SHP77 treated with DMSO at 0.1 percent for 48 hours (cell line): ENCODE measurements at places on chromosomes 5 and 9.

- no peak for DNase-seq
Observed at GRCh38 chr5:96143450-96143849, 181.8 kb upstream of the ELL2 start.

DNA sequence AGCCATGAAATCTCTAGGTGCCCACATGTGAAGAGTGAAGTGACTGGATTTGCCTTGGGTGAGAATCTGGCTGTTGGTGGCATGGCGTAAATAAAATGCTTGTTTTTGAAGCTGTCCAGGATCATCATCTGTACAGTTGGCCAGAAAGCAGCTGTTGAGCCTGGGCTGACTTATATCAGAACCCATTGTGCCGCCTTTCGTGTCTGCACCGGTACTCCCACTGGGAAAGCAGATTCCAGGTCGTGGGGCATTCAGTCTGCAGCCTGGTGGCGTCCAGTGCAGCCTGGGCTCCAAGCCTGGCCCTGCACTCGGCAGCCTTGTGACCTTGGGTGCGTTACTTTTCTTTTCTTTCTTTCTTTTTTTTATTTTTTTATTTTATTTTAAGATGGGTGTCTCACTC is 27.8 kb downstream of the PRRC2B start:
- DNase-seq: no peak

DNA sequence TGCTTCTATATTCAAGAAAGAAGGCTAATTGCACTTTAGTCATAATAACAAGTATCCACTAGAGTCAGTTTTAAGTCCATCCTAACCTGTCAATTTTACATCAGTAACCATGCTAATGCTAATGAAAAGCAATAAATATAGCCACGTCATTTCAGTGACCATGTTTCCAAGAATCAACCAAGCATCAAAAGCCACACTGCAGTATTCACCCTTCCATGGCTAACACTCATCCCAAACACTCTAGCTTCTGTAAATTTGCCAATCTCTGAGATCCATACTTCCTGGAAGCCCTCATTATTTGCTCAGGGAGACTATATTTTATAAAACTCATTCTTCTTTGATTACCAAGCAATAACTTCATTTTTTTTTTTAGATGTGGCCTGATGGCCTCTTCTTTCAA is 712.0 kb downstream of the CETN3 start:
- DNase-seq: peak; percentile 27

GRCh38 chr9:84305497-84306131 is 34.9 kb downstream of the SLC28A3 start:
- no peak for DNase-seq

- peak; percentile 68 for DNase-seq
Observed at GRCh38 chr9:95316794-95317118, 753 bp downstream of the FANCC start.

DNA sequence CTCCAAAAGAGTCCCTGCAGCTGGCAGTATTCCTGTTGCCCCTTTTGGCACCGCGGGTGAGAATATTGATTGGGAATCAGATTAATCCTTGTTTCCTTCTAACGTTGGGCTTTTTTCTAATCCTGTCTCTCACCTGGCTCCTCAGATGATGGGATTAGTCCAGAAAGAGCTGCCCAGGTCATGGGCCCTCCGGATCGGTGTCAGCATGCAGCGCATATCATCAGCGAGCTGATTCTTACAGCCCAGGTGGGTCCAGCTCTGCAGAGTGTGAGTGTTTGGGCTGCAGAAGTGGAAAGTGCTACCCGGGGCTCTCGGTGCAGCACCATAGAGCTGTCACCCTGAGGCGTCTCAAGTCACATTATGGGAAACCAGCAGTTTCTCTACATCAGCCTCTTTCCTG is 40.9 kb upstream of the PRDM12 start:
- no peak for DNase-seq

DNA sequence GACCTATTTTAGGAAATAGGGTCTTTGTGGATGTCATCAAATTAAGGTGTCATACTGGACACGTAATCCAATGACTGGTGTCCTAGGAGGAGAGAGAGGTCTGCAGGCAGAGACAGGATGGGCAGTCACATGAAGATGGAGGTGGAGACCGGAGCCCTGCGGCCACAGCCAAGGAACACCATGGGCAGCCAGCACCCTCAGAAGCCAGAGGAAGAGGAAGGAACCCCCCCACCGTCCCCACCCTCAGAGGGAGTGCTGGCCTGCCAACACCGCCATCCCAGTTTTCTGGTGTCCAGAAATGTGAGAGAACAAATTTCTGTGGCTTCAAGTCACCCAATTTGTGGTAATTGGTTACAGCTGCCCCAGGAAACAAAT is 88.3 kb downstream of the NSUN2 start:
- DNase-seq: no peak

DNA sequence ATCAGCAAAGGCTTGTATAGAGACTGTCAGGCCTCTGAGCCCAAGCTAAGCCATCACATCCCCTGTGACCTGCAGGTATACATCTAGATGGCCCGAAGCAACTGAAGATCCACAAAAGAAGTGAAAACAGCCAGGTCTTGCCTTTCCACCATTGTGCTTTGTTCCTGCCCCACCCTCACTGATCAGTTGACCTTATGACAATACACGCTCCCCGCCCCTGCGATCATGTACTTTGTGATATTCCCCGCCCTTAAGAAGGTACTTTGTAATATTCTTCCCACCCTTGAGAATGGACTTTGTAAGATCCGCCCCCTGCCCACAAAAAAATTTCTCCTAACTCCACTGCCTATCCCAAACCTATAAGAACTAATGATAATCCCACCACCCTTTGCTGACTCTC is 18.6 kb upstream of the NPM1 start:
- DNase-seq: no peak

GRCh38 chr5:90135779-90136378 is 273.7 kb downstream of the CETN3 start:
- DNase-seq: no peak

- no peak for DNase-seq
Observed at GRCh38 chr9:33676746-33677505, 118.4 kb upstream of the PRSS3 start.

- no peak for DNase-seq
Observed at GRCh38 chr5:171667341-171668096, 118.1 kb upstream of the SMIM23 start.

GRCh38 chr9:131333771-131334628 is 44.5 kb downstream of the PLPP7 start:
- DNase-seq: no peak

GRCh38 chr9:92709954-92710353 is 40.0 kb upstream of the IPPK start:
- DNase-seq: no peak

DNA sequence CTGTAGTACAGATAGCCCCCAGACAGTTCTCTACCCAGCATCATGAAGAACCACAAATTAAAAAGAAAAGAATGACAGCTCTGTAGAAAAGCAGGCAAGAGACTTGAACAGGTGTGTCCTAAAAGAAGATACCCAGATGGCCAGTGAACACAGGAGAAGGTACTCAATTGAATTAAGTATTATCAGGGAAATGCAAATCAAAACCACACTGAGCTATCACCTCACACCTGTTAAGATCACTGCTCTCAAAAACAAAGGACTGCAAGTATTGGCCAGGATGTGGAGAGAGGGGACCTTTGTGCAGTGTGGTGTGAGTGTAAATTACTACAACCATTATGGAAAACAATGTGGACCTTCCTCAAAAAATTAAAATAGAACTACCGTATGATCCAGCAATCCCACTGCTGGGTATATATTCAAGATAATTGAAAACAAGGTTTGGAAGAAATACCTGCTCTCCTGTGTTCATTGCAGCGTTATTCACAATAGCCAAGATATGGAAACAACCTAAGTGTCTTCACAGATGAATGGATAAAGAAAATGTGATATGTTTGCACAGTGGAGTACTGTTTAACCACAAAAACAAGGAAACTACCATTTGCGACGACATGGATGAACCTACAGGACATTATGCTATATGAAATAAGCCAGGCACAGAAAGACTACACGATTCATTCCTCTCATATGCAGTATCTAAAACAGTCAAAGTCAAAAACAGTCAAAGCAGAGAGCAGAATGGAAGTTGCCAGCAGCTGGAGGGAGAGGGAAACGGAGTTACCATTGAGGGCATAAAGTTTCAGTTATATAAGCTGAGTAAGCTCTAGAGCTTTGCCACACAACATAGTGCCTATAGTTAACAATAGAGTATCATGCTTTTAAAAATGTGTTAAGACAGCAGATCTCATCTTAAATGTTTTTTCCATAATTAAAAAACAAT is 102.6 kb downstream of the WNK2 start:
- DNase-seq: no peak

GRCh38 chr5:93748875-93749397 is 7.5 kb upstream of the POU5F2 start:
- DNase-seq: no peak

DNA sequence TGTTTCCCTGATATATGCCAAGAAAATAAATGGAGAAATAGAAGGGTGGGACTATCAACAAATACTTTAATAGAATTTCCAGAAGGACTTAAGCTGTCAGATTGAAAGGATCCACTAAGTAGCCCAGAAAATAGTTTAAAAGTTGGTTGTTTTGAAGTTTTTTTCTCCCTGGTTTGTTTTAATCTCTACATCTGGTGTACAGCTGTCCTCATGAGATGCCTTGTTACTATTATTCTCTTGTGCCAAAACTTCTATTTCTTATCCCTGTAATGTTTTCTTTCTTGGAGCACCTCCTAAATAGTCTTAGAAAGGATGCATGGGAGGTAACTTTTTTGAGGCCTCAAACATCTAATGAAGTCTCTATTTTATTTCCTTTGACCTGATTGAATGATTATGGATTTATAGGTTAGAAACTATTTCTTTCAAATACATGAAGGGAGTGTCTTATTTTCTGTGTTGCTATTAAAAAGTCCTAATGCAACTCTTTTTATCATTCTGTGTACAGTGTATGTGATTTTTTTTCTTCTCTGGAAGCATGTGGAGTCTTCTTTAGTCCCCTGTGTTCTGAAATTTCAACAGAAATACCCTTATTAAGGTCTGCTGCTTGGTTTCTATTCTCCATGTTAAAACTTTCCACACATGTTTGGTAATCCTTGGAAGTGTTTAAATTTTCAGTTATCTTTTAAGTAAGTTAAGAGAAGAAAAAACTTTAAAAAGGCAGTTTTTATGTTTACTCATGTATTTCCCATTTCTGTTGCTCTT is 140.0 kb upstream of the CDKN2B start:
- no peak for DNase-seq

DNA sequence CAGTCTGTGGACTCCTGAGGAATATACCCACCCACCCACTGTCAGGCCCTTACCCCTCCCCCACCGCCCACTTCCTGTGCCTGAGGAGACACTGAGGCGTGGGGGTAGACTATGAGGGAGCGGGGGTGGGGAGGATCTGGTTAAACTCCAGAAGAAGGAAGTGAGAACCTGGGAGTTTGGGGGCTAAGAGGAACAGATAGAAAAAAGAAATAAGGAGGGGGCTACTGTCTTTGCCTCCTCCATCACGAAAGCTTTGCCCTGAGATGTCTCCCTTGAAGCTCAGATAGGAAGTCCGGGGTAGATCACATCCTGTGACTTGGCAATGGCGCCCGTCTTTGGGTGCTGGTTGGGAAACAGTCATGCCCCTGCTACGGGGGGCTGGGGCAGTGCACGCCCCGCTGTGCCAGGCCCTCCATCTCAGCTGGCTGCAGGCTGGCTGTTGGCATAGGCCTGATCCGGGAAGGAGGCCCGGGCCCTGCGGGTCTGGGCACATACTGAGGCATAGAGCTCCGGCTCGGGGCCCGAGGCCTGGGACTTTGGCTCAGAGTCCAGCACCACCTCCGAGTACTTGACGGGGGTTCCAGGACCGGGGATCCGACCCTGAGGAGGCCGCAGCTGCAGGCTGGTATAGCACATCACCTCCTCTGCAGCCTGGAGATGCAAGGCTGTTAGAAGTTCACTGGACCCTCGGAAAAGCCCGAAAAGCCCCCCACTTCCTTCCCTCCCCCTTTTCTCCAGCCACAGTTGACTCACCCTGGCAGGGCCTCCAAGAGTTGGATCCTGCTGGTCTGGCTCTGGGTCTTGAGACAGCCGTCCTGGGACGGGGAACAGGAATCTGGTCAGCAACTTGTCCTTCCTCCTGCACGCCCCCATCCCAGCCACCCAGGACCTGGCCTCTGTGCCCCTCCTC is 1.0 kb downstream of the SIT1 start:
- DNase-seq: no peak
